Caki2 (cell line): ENCODE measurements at places on chromosomes 4 and X.
A peak's percentile ranks its signal among the peaks of the same experiment; 100 is the strongest.

GRCh38 chr4:4386736-4387392 is at the start of gene NSG1:
TSS of gene NSG1 (plus strand) at chr4:4387102. CDS start at chr4:4387630, 528 bp downstream.
- peak; percentile 54 for DNase-seq

- DNase-seq: no peak
Measured at GRCh38 chr4:149518471-149518870, 297.2 kb downstream of the IQCM start.

DNA sequence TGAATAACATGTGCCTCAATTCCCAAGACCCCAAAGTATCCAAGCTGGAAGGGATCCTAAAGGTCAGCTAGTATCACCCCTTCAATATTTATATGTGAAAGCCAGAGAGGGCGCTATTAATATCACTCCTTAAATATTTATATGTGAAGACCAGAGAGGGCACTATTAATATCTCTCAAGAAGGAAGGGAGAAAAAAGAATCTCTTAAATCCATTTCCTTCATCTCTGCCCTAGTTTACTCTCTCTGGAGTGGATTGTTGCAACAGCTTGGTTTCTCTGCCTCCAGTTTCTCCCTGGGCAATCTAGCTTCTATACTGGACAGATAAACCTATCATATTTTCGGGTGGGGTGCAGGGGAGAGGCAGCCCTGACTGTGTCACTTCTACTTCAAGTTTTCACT is 31.6 kb upstream of the MSN start:
- DNase-seq: no peak

DNA sequence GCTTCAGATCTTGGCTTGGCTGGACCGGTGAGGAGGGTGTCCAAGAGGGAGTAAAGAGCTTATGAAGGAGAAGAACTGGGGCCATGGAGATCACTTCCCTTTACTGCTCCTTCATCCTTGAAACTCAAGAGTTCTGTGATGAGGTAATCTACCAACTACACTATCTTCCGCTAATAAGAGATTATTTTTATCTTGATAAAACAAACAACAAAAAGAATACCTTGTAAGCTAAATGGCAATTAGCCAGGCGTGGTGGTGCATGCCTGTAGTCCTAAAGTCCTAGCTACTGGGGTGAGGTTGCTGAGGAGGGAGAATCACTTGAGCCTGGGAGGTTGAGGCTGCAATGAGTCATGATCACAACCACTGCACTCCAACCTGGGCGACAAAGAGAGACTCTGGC is 47.4 kb downstream of the HAUS3 start:
- DNase-seq: no peak
